ENCODE measurements at places on chromosomes 4 and X.
A peak's percentile ranks its signal among the peaks of the same experiment; 100 is the strongest.

DNA sequence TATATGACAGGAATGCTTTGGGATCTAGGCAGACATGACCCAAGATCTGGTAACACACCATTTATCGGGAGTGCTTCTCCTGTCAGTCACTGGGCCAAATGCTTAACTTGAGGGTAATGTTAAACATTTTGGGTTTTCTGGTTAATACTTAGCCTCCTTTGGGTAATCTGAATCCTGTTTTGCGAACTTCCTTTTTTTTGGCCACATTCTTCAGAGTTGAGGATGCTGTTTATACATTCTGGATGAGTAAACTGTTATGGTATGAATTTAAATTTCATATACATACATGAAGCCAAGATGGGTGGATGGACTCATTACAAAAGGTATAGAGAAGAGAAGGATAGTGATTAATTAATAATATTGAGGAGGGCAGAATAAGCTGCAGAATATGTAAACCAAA lies 36.1 kb downstream of the MID1IP1 start:
- no peak for DNase-seq

- DNase-seq: no peak
These were observed 22.0 kb upstream of the PHKA2 start for GRCh38 chrX:19005909-19006308.

DNA sequence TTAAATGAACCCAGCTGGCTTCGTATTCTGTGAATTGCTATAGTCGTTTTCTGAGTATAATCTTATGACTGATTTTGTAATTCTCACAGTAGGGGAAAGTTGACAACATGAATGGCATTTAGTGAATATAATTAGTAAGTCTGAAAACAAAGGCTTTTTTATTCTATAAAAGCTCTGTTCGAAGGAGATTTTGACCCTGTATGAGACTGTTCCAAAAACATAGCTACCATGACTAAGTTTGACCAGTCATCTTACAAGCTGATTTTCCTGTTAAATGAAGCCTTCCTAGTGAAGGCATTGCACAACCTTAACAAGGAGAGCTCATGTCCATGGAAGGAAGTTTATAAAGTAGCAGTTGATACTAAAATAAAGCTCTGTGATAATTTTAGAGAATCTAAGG lies 242.3 kb downstream of the RPA4 start:
- DNase-seq: peak; percentile 62

GRCh38 chr4:95362906-95363558 lies 185.7 kb downstream of the UNC5C start:
- DNase-seq: peak; percentile 5

GRCh38 chr4:184385705-184386141 lies 88.6 kb downstream of the IRF2 start:
- DNase-seq: no peak

DNA sequence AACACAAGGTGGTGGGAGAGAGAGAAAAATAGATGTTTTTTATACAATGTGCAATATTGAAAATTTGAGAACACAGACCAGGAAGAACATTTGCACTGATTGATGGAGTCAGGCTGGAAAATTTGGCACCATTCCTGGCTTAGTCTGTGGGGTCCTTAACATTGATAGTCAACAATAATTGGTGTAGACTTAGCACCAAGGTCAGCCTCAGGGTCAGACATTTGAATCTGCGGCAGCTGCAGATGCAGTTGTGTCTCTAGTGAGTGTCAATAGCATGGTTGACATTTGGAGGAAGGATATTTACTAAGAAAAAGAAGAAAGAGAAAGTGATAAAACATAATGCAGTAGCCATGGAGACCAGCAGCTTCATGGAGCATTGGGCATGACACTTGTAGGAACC lies 31.5 kb upstream of the GLRA3 start:
- DNase-seq: no peak

DNA sequence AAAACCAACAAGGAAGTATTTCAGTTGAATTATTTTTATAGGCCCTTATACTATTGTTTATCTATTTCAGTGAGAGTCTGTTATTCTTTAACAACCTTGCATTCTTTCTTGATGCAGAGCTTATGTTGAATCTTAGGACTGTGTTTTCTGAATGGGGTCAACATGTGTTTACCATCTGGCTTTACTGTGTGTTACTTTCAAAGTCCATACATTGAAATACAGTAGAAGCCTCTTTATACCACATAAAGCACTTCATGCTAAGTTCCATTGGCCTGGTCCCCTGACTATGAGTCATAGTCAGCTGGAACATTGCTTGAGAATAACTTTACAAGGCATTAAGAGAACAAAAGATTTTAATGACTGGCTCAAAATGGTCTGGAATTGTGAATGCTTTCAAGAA lies 152.6 kb downstream of the GASK1B start:
- peak; percentile 84 for DNase-seq

DNA sequence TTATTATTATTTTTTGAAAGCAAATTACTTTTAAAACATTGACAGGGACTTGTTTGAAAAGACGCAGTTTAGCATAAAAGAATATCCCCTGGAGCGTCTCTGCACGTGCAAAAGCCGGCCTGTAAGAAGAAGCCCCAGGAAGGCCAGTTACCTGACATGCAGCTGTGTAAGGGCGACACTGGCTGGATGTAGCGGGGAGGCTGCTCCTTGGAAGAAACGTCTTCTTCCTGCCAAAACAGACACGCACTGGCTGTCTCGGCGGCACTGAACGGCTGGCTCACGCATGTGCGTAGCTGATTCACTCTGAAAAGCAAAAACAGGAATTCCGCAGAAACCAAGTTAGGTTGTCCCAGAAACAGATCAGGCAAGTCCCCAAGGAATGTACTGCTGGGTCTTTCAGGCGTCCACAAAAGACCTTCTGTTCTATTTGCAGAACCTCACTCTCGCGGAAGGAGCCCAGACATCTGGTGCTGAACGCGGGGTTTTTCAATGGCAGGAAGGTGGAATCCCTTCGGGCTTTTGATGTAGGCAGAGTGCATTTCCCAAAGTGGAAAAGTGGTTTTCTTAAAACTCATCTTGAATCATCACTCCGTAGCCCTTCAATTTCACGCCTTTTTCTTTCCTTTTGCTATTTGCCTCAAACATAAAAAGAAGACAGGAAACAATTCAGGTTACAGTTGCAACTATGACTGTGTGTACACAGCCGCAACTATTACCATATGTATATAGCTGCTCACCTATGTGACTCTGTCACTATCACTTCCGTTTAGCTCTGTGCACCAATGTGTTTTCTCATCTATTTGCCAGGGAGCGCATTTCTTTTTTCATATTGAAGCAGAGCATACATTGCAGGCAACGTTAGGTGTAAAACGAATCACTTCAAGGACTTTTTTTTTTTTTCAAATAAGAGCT lies 38.1 kb upstream of the ARSH start:
- peak; percentile 66 for DNase-seq

DNA sequence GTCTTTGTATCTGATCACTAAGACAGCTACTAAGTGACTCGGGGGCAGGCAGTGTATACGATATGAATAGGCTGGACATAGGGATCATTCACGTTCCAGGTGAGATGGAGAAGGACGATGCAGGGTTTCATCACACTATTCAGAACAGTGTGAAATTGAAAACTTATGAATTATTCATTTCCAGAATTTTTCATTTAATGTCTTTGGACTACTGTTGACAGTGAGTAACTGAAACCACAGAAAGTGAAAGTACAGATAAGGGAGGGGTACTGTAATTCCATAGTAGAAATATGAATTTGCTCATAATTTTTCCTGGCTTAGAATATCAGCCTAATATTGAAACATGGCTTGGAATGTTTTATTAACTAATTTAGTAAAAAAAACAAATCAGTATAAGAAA lies 24.4 kb downstream of the TMEM144 start:
- no peak for DNase-seq

DNA sequence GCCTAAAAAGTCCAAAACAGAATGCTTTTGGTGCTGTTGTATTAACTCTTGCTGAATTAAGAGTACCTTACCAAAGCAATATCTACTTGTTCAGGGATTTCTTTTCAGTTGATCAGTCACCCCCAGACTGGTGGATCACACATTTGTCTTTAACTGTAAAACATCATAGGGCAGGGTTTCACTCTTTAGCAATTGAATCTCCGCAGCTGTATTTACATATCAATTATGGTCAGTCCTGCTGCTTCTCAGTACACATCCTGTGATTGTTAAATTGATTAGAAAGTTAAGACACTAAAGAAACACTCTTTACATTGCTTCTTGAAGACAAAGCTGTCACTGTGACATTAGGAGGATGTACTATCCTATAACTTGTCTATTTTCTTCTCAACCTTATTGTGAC lies 277.1 kb upstream of the ADGRL3 start:
- DNase-seq: no peak

DNA sequence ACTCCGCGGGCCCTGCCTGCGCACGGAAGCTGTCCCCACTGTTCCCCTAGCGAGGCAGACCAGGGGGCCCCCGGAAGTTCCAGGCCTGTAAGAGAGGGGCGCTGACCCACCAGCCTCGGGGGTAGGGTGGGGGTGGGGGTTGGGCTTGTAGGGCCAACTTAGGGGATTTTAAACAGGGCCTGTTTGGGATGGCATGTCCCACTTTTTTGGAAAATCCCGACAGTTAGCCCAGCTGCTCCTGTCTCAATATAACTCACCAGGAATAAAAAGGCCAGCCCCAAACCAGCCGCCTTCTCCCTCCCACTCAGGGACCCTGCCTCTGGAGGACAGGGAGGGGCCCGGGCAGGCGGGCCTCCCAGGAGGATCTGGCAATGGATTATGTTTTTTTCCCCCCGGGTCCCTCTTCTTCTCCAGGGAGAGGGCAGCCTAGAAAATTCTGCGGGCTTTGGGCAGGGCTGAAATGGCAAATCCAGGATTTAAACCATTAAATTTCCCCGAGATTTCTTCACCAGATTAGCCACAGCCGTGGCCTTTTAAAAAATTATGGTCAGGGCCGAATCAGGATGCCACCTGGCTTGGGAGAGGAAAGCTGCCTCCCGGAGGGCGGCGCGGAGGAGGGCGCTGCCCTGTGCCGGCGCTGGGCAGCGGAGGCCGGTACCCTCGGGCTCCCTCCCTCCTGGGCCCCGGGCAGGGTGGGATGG lies 957 bp downstream of the PPP2R2C start:
- no peak for DNase-seq

GRCh38 chrX:70175338-70175737 lies 1.9 kb upstream of the DGAT2L6 start:
- DNase-seq: no peak

GRCh38 chr4:122219356-122219755 lies 67.2 kb downstream of the BLTP1 start:
- DNase-seq: no peak

DNA sequence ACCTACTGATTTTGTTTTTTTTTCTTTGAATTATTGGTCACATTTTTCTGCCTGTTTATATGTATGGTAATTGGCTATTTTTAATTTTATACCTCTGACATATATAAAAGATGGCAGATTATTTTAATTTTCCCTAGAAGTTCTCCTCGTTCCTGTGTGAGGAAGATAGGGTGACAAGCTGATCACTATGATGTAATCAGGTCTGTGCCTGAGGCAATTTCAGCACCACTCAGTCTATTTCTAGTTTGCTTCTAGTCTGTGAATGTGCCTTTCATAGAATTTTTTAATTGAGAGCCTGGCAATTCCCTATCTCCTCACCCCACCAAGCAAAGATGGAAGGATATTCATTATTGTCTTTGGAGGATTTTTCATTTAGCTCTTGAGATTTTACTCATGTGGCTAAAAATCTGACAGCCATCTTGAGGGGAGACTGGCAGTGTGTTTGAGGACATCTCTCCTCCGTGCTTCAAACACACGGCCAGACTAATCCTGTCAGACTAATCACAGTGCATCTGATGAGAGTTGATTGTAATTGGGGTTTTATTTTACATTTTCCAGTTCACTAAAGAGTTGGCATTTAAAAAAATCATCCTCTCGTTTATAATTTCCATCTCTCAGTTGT lies 500.3 kb downstream of the TRIML1 start:
- DNase-seq: no peak

GRCh38 chr4:156628858-156629257 lies 342.7 kb downstream of the PDGFC start:
- peak; percentile 7 for DNase-seq

DNA sequence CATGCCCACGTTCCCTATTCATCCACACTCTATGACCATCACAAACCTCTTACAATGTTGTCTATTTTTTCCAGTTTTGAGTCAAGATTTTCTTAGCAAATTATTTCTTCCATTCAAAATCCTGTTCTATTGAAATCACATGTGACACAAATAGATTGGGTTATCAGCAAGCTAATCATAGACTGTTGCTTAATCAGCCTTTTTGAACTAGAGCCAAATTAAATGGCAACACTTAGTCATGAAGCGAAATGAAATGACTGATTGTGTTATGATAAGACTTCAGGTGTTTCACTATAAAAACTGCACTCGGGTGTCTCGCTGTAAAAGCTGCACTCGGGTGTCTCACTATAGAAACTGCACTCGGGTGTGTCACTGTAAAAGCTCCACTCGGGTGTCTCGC lies 890.0 kb upstream of the FRG1 start:
- DNase-seq: no peak

DNA sequence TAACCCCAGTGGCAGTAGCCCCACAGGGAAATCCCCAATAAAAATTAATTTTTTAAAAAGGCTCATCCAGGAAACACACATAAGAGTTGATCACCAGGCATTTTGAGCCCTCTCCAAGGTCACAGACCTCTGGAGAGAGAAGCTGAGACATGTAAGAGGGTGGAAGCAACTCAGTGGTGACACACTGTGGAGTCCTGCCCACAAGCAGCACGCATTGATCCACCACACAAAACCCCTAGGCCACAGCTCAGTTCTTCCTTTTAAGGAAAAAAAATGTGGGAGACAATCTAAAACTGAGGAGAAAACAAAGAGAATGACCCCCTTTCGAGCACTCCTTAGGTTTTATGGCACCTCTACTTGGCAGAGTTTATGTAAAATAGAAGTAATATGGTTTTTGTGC lies 71.7 kb upstream of the S100G start:
- peak; percentile 64 for DNase-seq

DNA sequence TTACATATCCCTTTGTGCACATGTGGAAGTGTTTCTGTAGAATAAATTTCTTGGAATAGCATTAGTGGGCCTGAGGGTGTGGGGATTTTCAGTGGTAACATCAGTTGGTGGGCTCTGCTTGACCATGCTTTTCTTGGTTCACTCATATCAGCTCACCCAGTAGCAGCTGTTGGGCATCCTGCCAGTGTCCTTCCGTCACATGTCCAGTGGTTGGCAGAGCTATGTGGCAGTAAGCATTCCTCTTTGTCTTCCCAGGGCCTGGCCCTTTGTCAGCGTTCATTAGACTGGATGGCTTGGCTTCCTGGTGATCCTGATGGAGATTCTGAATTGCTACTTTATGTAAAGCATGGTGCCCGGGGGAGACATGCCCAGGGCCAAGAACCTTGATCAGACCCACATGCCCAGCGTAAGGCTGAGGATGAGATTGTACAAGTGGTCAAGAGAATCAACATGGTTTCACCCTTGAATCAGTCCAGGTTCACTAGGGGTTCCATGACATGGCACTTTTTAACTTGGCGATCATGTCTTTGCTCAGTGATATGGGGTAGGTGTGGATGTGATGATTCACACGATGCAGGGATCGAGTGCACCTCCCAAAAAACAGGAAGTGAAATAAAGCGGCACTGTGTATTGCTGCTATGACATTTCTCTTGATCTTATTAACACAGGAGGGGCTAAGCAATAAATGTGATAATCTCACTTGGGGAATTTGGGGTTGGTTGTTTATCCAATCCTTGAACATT lies 72.1 kb upstream of the IGFBP7 start:
- no peak for DNase-seq

- DNase-seq: no peak
These were observed 136.0 kb downstream of the UGT8 start for GRCh38 chr4:114734594-114734993.

All from GM23248 (cell line).